Panc1 (cell line): ENCODE measurements at places on chromosomes 3 and 15.

GRCh38 chr3:59608356-59608755 lies 558.5 kb upstream of the CFAP20DC start:
- no peak for DNase-seq

DNA sequence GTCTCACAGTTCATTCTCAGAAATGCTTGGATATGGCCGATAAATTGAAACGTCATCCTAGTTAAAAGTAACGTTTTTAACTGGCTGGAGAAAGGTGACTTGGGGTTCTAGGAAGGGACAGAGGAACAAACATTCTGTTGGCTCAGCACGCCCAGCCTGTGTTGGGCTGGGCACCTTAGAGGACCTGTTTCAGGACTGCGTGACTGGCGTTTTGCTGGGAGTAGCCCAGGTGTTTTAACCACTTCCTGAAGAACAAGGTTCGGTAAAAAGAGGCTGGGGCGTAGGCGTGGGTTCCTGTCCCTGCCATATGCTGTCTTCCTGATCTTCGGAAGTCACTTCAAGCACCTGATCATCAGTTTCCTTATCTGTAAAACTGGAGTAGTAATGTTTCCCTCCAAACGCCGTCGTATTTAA lies 1.1 kb upstream of the TLNRD1 start:
- no peak for DNase-seq

GRCh38 chr3:115687721-115688120 lies 64.4 kb downstream of the GAP43 start:
- no peak for DNase-seq

GRCh38 chr3:160379628-160380214 lies 19.3 kb downstream of the IFT80 start:
- no peak for DNase-seq

GRCh38 chr3:98744283-98744682 lies 18.9 kb upstream of the ST3GAL6 start:
- no peak for DNase-seq

DNA sequence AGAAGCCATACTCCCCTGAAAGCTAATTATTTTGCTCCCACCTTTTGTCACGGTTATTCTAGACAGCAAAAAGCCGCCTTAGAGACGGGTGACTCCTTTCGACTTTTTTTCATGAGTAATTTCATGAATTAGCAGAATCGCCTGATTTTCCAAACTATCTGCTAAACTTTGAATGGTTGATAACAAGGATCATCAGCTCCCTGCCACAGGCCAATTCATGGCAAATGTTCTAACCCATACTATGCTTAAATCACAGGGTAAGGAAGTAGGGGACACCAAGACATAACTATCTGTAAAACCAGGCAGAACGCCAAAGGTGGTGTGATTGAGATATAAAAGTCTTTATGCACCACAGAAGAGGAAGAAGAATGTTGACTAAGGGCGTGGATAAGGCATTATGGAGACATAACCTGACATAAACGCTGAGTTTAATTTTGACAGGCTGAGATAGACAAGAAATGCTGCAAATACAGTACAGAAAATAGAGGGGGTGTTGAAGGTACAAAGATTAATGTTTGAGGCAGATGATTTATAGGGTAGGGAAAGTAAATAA lies 891 bp upstream of the DMXL2 start:
- no peak for DNase-seq

GRCh38 chr3:187000711-187001151 lies 70.4 kb downstream of the ST6GAL1 start:
- no peak for DNase-seq

DNA sequence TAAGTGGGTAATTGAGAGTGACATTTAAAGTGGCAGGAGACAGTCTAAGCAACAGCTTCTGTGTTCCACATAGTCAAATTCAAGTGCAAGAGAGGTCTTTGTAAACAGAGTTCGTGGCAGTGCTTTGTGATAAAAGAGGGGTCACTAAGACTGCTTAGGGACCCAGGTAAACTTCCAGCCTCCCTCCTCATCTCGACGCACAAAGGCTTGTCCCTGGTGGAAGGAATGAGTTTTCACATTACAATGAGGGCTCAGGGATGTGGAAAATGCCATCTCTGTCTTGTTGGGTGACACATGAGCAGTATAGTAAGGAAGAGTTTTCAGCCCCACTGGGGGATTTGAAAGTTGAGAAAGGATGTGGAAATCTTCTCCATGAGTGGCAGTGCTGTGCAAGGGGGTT lies 7.3 kb downstream of the GMNC start:
- DNase-seq: no peak

DNA sequence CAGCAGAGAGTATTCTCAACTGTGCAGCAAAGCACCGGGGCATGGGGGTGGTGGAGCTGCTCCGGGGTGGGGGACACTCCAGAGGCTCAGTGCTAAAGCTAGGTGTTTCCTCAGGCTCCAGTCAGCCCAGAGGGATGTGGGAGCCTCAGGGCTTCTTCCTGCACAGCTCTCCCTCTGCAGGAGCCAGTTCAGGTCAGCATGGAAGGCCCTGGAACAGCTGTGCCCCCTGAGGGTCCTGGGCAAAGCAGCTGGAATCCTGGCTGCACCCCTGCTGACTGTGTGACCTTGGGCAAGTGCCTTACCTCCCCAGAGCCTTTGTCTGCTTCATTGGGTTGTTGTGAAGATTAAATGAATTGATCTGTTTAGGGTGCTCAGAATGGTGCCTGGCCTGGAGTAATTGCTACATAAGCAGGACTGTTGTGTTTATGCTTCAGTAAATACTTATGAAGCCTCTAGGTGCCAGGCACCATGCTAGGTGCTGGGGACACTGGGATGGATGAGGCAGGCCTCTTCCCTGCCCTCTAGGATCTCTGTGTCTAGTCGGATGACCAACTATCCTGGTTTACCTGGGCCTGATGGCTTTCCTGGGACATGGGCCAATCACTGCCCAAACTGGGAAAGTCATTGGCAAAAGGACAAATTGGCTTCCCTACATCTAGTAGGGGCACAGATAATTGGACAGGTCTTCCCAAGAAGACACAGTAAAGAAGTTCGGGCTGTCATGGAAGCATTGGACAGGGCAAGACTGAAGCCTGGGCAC lies 64.2 kb upstream of the LCTL start:
- no peak for DNase-seq

DNA sequence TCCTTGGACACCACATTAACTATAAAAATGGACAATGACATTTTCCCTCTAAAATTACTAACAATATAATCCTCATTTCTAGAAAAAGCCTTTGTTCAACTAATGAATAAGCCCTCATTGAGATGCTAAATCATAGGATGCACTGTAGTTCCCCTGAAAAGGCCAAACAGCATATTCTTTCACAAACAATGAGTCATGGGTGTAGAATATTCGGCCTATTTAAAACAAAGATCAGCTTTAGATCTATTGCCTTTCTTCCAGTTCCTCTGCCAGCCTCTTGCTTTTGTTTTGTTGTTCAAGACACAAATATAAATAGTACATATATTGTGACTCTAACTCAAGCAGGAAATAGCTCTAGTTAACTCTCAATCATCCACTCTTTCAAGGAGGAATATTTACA lies 82.5 kb downstream of the ADAM10 start:
- DNase-seq: no peak

- DNase-seq: no peak
Observed at GRCh38 chr15:35926007-35926380, 380.0 kb upstream of the DPH6 start.

- no peak for DNase-seq
Observed at GRCh38 chr3:190261740-190262139, 60.5 kb downstream of the CLDN1 start.

- DNase-seq: no peak
Observed at GRCh38 chr3:13072239-13072599, 1.0 kb downstream of the IQSEC1 start.

GRCh38 chr15:69725957-69726356 lies 273.3 kb downstream of the RPLP1 start:
- DNase-seq: no peak

DNA sequence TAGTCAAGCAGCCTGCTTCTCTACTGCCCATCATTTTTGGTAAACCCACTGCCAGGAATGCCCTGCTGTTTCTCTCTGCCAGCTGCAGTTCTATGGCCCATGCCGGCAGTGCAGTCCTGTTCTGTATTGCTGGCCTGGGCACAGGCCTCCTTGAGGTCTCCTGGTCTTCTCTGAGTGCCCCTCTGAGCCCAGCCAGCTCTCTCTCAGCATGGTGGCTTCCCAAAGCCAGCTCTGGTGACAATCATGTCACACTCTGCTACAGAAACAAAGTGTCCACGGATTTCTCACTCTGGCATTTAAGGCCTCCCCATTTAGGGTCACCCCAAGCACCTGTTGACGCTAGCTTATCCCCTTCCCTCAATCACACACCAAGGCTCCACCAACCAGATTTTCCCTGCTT lies 24.5 kb downstream of the SRPRB start:
- no peak for DNase-seq

DNA sequence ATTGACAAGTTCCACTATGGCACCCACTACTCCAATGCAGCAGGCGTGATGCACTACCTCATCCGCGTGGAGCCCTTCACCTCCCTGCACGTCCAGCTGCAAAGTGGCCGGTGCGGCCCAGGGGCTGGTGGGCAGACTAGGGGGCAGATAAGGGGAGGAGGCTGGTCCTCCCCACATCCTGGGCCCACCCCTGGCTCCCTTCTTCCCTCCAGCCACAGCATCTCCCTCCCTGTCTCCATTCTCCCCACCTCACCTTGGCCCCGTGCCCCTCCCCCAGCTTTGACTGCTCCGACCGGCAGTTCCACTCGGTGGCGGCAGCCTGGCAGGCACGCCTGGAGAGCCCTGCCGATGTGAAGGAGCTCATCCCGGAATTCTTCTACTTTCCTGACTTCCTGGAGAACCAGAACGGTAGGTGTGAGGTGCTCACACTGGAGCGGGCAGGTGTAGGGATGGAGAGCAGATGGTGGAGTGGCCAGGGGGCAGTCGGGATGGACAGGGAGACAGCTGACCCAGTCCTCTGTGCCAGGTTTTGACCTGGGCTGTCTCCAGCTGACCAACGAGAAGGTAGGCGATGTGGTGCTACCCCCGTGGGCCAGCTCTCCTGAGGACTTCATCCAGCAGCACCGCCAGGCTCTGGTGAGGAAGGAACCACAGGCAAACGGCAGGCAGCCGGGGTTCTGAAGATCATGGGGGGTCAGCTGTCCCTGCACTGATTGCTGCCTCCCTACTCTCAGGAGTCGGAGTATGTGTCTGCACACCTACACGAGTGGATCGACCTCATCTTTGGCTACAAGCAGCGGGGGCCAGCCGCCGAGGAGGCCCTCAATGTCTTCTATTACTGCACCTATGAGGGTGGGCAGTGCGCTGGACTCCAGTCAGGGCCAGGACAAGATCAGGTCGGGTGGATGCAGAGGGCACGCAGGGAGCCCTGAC lies 26.0 kb downstream of the NBEAL2 start:
- no peak for DNase-seq

DNA sequence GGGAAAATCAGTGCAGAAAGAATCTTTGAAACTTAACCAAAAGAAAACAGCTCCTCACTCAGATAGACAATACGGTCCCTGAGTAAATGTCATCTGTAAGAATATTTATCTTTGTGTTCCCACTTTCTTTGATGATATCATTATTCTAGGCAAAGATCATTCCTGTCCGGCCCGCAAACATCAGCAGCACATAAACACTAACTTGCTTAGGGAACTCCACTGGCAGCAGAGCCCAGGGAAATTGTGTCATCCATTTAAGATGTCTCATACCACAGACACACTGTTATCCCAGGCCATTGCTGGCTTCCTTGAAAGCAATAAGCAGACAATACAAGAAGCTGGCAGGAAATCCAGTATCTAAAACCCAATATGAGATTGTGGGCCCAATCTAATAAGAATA lies 20.1 kb upstream of the CD96 start:
- no peak for DNase-seq

DNA sequence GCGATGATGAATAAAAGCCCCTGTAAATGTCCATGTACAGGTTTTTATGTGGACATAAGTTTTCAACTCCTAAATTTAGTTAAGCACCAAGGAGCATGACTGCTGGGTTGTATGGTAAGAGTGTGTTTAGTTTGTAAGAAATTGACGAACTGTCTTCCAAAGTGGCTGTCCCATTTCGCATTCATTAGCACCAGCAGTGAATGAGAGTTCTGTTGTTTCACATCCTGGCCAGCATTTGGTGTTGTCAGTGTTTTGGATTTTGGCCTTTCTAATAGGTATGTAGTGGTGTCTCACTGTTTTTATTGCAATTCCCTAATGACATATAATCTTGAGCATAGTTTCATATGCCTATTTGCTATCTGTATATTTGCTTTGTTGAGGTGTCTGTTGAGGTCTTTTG lies 3.7 kb downstream of the ZNF621 start:
- no peak for DNase-seq

- DNase-seq: no peak
Observed at GRCh38 chr15:42140383-42141070, 15.9 kb downstream of the PLA2G4F start.

GRCh38 chr3:73966733-73967132 lies 342.0 kb upstream of the PDZRN3 start:
- DNase-seq: no peak

- no peak for DNase-seq
Observed at GRCh38 chr3:173586166-173586565, 188.6 kb downstream of the NLGN1 start.

- DNase-seq: no peak
Observed at GRCh38 chr3:165754219-165755007, 82.8 kb downstream of the BCHE start.

- no peak for DNase-seq
Observed at GRCh38 chr3:29282427-29283230, 1.8 kb downstream of the RBMS3 start.

DNA sequence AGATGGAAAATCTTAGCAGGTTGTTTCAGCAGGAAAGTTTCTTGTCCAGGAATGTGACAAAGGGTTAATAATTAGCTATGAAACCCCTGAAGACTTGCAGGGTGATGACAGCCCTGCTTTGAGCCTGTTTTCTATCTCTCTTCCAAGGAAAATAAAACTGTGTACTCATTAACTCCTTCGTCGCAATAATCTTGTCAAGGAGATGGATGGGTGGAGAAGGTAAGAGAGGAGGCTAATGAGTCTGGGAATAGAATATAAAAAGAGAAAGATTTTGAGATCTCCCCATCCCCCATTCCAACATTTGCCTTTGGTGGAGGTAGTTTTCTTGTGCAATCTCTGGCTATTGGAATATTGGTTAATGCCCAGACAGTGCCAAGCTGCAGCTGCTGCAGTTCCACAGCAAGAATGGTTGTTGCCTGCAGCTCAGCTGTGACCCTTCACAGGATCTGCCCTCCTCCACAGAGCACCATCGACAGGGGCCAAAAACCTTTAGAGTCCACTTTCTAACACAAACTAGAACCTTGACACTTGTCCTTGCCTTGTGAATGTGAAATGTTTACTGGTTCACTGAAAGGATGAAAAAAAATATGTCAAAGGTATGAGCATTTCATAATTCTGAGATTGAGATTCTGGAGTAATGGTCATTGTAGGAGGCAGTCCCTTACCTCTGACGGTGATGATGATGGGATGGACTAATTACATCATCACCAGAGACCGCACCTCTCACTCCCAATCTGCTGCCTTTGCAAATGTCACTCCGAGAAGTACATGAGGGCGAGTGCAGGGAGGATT lies 4.2 kb upstream of the LRIG1 start:
- no peak for DNase-seq
